ENCODE measurements at places on chromosomes 5 and 9. TPM values are rescaled to one million over a fixed set of nuclear protein-coding genes. Genes with fewer than 3 reads are reported as not detected.

Gene CEL
- total RNA-seq, result 0.07 TPM

Gene LCN10
- total RNA-seq, result not detected

Gene RFESD
- 3.1 TPM for total RNA-seq

Gene OBP2B
- total RNA-seq, result not detected

Gene SH3GL2
- total RNA-seq, result 0.07 TPM

Gene SLC26A2
- total RNA-seq, result 22.1 TPM

Gene MAN1B1
- total RNA-seq, result 75.7 TPM

Gene INSL6
- not detected for total RNA-seq

Gene PCDHGA8
- total RNA-seq, result 0.15 TPM

Gene BTNL8
- total RNA-seq, result not detected

Gene POU5F2
- 0.15 TPM for total RNA-seq

Gene IFNB1
- total RNA-seq, result 0.13 TPM

Gene SLC4A9
- total RNA-seq, result not detected

Gene GRPEL2
- total RNA-seq, result 14.3 TPM

Gene BNC2
- 8.9 TPM for total RNA-seq

Gene FRRS1L
- not detected for total RNA-seq

Gene FAM13B
- 5.1 TPM for total RNA-seq

Gene ZBTB34
- 4.4 TPM for total RNA-seq

Gene AK8
- total RNA-seq, result 0.15 TPM

Gene PLCXD3
- 0.27 TPM for total RNA-seq

Gene NUTM2F
- total RNA-seq, result not detected

Gene ATP10B
- total RNA-seq, result not detected

Gene PCDHGA1
- total RNA-seq, result 0.20 TPM

Gene FBXL7
- total RNA-seq, result 14.7 TPM

Gene HNRNPK
- 652 TPM for total RNA-seq

Gene POLR1E
- 15.7 TPM for total RNA-seq

Gene CDC23
- 31.1 TPM for total RNA-seq

Gene OTP
- total RNA-seq, result not detected

Gene ZNF618
- 14.4 TPM for total RNA-seq

Gene THBS4
- not detected for total RNA-seq

Gene SPINK6
- total RNA-seq, result not detected

Gene HMGCS1
- total RNA-seq, result 27.6 TPM

Gene NR6A1
- 0.54 TPM for total RNA-seq

Gene TICAM2
- 2.7 TPM for total RNA-seq

Gene DPYSL3
- 50.4 TPM for total RNA-seq

Gene TAF11L5
- not detected for total RNA-seq

Gene ZNF189
- 9.4 TPM for total RNA-seq

Gene DBH
- total RNA-seq, result not detected

Gene SOHLH1
- not detected for total RNA-seq

Gene AFAP1L1
- 72.3 TPM for total RNA-seq

Gene PCDHGB1
- 0.60 TPM for total RNA-seq

Gene FBP1
- 15.8 TPM for total RNA-seq

Gene SLC1A1
- 12.4 TPM for total RNA-seq

Gene C9
- not detected for total RNA-seq

Gene TGFBI
- total RNA-seq, result 36.1 TPM

Gene HRCT1
- total RNA-seq, result 2.0 TPM

Gene ACTBL2
- total RNA-seq, result not detected

Gene TXN
- 387 TPM for total RNA-seq

Gene PCDHA13
- total RNA-seq, result not detected

Gene CCNI2
- 0.25 TPM for total RNA-seq

Gene CAVIN4
- 0.94 TPM for total RNA-seq

Gene NR5A1
- total RNA-seq, result not detected

Gene GZMA
- total RNA-seq, result not detected

Gene NEUROG1
- total RNA-seq, result not detected

Gene MARCOL
- not detected for total RNA-seq

Gene HSD17B3
- total RNA-seq, result not detected

Gene UQCRQ
- 247 TPM for total RNA-seq

Gene IL13
- not detected for total RNA-seq

Gene PPIP5K2
- 35.2 TPM for total RNA-seq

Gene RNF20
- 17.4 TPM for total RNA-seq

Measured in mammary microvascular endothelial cell (primary cell).